ENCODE measurements at places on chromosomes 7 and 10. TPM values are rescaled to one million over a fixed set of nuclear protein-coding genes. Genes with fewer than 3 reads are reported as not detected.

The IFIT1B gene
- 1.0 TPM for total RNA-seq

The ANKRD61 gene
- total RNA-seq = not detected

The ITIH5 gene
- total RNA-seq = 49.9 TPM

The EIF4EBP2 gene
- 73.8 TPM for total RNA-seq

The SPDYE16 gene
- total RNA-seq = 1.2 TPM
